ENCODE measurements at places on chromosomes 7 and 10.

DNA sequence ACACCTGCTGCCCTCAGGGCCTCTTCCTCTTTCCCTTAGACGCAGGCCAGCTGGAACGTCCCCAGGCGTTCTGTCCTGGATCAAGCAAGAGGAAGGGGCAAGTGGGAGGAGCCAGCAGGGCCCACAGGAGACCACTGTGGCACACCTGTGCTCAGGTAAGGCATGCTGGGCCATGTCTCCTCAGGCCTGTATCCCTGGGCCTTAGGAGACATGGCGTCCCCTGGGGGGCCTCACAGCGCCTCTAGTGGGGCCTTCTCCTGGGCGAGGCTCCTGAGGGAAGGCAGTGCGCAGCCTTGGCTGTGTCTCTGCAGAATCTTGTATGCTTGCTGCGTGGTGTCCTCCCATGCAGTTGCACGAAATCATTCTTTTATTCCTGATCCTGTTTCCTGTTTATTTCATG, 31.3 kb downstream of the ZNF783 start:
- DNase-seq, result no peak

GRCh38 chr10:118027397-118027796, 19.3 kb downstream of the RAB11FIP2 start:
- no peak for DNase-seq

- no peak for DNase-seq
Measured at GRCh38 chr10:66180581-66181318, 745.1 kb upstream of the LRRTM3 start.

- peak; percentile 48 for DNase-seq
Measured at GRCh38 chr10:21372651-21373410, 152.7 kb downstream of the SKIDA1 start.

GRCh38 chr10:132149917-132150316, 36.8 kb upstream of the DPYSL4 start:
- DNase-seq, result no peak

DNA sequence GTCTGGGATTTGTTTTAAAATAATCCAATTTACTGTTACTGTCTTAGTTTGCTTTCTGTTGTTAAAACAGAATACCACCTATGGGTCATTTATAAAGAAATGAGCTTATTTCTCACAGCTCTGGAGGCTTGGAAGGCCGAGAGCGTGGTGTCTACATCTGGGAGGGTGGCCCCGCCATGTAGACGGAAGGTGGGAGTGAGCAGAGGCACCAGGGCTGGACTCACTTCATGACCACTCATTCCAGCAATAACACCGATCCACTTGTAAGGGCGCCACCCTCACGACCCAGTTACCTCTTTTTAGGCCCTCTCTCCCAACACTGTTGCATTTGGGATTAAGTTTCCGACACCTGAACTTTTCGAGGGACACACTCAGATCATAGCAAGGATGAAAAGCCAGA, 36.2 kb upstream of the CFAP46 start:
- no peak for DNase-seq

DNA sequence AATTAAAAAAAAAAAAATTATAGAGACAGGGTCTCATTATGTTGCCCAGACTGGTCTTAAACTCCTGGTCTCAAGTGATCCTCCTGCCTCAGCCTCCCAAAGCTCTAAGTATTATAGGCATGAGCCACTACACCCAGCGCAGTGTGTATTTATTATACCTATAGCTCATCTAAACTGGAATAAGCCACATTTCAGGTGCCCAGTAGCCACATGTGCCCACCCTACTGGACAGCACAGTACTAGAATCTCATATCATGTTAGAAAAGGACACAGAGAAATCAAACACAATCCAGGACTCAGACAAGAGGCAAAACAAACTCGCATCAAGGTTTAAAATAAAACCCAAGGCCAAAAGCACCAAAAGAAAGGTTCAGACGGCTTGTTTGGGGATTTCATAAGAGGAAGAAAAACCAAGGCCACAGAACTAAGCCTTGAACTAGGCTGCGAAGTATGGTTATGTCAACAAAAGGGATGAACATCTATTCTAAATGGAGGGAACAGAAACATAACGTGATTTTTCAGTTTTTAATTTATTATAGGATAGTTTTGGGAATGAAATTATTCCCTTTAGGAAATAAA, 32.3 kb downstream of the SLC16A9 start:
- DNase-seq, result no peak

DNA sequence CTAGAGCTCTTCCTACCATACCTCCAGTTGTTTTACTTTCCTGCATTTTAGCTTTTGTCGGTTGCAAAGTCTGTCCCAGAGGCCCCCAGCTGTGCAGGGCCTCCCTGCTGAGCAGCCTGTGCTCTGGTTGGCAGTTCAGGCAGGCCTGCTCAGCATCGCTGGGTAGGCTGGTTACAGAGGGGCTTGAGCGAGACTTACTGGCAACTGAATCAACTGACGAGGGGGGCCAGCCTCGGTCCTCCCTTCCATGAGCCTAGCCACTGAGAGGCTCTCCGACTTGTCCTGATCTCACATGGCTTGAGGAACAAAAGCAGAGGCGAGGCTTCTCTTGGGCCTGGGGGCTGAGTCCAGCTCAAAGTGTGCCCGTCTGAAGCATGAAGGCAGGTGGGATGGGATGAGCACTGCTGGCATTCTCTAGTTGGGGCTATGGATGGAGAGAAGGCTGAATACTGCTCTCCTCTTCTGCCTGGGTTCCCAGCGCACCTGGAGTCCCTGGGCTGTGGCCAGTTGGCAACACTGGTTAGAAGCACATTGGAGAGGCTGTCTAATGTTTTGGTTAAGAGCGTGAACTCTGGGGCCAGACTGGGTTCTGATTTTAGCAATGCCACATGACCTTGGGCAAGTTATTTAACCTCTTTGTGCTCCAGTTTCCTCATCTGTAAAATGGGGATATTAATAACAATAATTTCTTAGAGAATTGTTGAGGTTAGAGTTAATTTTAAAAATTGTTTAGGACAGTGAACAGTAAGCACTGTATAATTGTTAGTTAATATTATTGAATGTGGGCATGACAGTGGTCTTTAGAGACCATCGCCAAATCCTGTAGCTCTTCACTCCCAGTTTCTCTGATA, 6.9 kb upstream of the SFRP5 start:
- no peak for DNase-seq

- no peak for DNase-seq
Measured at GRCh38 chr7:130356876-130357611, 12.4 kb downstream of the CPA5 start.

GRCh38 chr7:99752356-99752755, 17.4 kb upstream of the CYP3A7 start:
- DNase-seq, result no peak

- no peak for DNase-seq
Measured at GRCh38 chr7:157485361-157485831, 148.6 kb downstream of the DNAJB6 start.

- peak; percentile 77 for DNase-seq
Measured at GRCh38 chr10:69639291-69640195, 9.5 kb downstream of the FAM241B start.
